ENCODE measurements at places on chromosomes 6 and 20.

- no peak for DNase-seq
Observed at GRCh38 chr6:109610590-109610989, 80.4 kb downstream of the AK9 start.

DNA sequence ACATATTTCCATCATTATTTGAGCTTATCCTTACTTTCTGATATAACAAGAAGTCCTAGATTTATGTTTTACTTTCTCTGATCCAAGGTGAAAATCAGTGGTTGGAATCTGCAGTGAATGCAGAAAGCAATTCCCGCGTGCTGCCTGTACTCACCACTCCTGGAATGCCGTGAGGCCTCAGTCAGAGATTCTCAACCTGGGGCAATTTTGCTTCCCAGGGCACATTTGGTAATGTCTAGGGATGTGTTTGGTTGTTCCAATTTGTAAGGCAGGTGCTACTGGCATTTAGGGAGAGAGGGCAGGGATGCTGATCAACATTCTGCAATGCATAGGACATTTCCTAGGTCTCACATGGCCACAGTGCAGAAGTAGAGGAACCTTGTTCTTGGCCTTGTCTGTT is 23.9 kb downstream of the CST4 start:
- DNase-seq = no peak

DNA sequence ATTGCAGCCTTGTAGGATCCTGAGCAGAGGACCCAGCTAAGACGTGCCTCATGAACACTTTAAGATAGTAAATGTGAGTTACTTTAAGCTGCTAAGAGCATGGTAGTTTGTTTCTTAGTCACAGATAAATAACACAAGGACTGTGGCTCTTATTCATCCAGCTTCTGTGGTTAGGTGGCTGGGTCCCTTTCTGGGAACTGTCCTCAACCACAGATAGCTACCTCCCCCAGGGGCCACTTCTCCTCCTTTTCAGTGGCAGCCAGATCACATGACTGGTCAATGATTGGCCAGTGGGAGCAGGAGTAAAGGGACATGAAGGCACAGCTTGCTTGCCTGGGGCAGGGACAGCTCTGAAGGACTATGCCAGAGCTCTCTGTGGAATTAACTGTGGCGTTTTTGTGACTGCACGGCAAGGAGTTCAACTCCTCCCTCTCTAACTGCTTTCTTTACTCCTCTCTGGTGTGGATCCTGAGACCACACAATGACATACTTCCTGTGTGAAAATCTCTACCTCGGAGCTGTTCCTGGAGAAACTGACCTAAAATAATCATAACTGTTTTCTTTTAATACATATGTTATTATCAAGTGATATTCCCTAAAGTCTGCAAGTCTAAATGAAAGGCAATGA is 76.5 kb downstream of the NRN1 start:
- DNase-seq = no peak

DNA sequence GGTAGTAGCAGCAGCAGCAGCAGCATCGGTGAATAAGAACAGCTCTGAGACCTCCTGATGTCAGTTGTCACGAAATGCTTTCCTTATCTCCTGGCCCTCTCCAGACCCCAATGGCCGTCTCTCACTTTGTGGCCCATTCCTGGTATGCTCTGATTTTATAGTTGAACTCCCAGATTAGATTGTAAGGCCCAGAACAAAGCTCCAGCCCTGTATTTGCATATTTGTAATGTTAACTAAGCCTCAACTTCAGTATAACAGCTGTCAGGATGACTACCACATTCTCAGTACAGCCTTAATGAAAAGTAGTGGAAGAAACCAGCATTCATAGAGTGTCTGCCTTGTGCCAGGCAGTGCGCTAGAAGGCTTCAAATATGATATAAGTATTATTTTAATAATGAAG is 180.9 kb downstream of the SASH1 start:
- DNase-seq = no peak

DNA sequence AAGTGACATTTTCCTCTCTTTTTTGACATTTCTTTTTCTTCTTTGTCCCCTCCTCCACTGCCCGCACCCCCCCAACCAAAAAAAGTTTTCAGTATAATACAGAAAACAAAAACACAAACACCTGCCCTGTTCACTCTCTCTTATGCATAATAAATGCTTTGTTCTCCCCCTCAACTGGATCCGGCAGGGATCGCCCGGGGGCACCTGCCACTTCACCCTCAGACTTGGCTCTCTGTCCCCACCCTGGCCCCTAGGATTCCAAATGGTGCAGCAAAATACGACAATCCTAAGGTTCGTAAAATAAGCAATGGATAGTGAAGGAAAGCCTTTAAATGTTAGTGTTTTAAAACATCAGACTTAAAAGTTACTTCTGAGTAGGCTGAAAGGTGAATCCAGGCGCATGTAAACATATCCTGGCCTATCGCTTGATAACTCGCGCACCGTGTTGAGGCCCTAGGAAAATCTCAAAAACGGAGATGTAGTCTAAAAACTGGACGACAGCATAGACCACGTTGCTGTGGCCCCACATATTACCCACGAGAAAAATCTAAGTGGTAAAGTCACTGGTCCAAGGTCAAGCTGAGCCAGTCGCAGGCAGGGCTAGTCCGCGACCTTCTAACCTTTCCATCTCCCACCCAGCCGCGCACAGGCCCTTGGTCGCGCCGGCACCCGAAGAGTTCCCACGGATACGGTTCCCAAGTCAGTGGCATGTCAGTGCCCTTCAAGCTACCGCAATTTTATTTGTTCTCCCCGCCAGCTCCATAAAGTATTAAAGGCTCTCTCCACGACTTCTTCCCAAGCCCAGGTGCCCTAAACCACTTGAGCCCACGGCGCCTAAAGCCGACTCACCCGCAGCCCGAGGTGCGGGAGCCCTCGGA is 130.8 kb downstream of the OGFRL1 start:
- no peak for DNase-seq

- DNase-seq = no peak
Observed at GRCh38 chr20:51609251-51609650, 66.7 kb upstream of the NFATC2 start.

DNA sequence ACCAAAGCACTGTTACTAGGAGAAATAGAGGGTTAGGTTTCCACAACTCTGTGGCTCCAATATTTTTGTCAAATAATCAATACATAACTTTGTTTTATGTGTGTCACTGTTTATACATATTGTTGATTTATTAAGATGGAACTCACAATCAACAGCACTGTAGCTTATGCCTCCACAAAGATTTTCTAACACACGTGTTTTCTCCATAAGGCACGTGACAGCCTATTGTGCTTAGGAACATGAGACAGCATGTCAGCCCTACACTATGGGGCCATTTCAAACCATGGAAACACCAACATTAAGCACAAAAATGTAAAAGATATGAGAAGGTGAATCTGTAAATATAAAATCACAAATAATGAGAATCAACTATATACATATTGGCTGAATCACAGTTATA is 127.0 kb downstream of the PAK5 start:
- DNase-seq = no peak

- no peak for DNase-seq
Observed at GRCh38 chr20:10079964-10080363, 45.2 kb downstream of the ANKEF1 start.

GRCh38 chr6:31821301-31822035 is 6.1 kb upstream of the HSPA1B start:
- peak; percentile 85 for DNase-seq

DNA sequence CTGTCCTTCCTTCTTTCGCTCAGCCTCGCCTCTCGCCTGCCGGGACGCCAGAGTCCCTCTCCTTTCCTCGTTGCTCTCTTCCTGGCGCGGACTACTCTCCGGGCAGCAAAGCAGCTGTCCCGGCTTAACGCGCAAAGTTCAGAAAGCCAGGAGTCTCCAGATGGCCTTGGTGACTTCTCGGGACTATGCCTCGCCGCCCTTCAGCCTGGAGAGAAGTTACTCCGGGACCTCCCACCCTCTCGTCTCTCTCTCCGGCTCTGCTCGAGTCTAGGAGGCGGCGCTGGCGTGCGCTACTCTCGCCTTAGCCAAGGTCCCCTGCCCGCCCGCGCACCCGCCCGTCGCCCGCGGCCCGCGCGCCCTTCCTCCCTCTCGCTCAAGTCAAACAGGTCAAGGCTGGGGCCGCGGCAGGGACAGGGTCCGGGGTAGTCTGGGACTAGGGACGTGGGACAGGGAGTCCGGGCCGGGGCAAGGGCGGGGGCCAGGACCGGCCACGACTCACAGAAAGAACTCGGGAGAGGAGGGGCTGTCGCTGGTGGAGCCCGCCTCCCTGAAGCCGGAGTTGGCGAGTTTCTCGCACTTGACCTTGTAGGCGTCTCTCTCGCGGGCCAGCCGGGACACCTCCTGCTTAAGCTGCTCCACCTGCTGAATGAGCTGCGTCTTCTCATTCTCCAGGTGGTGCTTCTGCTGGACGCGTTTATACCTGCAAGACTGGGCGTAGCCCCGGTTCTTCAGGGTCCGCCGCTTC is 1.5 kb downstream of the MAFB start:
- peak; percentile 13 for DNase-seq

GRCh38 chr20:51715163-51715855 is 52.9 kb downstream of the ATP9A start:
- DNase-seq = no peak

- DNase-seq = no peak
Observed at GRCh38 chr20:3616250-3616649, 46.9 kb downstream of the GFRA4 start.

- DNase-seq = no peak
Observed at GRCh38 chr6:158920311-158920905, 79.6 kb downstream of the RSPH3 start.

- no peak for DNase-seq
Observed at GRCh38 chr20:48880331-48880730, 41.2 kb upstream of the ARFGEF2 start.

DNA sequence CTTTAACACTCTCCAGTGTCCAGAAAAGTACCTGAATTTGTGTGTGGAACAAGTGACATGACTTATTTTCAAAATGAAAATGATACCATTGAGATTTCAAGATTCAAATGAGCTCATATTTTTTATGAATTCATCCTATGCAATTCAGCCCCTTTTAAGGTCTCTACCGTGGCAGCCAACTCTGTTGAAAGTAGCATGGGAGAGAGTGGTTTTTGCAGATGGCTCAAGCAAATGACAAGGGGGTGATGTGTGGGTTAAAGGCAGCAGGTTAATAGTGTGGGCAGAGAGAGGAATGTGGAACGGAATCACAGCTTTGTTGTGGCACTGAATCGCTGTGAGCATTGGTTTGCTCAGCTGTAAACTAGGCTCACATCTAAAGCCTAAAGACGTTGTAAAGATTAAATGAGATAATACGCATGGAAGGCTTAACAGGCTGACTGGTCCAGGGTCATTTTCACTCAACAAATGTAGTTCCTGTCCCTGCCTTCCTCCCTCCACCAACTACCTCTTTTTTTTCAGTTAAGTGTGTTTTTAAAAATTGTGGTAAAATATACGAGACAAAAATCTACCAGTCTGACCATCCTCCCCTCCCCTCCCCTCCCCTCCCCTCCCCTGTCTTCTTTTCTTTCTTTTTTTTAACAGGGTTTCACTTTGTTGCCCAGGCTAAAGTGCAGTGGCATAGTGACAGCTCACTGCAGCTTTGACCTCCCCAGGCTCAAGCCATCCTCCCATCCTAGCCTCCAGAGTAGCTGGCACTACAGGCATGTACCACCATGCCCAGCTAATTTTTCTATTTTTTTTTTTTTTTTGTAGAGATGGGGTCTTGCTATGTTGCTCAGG is 114.7 kb upstream of the ZNF217 start:
- peak; percentile 65 for DNase-seq

DNA sequence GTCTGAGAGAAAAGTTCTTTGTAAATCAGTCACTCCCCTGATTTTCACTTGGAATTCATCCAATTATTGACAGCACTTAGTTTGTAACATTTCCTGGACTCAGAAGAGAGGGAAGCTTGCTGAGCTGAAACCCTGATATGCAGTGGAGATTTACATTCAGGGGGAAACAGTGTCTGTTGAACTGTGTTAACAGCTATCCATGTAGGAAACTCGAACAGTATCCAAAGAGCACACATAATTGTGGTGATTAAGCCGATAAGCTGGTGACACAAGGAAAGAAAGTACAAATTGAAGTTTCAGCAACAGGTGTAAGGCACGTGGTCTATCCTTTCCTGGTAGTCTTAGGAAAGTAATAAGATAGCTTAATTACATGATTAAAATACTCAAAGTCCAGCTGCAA is 78.1 kb upstream of the FLRT3 start:
- DNase-seq = no peak

DNA sequence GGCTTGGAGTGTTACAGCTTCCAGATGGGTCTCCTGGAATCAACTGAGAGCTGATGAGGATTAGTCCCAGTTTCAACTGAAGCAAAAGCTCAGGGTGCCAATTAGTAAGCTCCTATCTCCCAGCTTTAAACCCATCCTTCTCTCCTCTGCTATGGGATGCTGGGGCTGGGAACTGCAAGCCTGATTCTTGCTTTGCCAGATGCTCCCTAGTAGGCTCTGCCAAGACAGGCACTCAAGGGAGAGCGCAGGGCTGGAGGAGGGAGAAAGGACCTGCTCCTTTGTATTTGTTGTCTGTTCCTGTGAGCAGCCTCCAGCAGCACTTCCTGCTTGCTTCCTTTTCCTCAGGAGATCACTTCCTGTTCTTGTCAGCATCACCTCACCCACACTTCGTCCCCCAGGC is 309.7 kb downstream of the KIF16B start:
- DNase-seq = no peak

DNA sequence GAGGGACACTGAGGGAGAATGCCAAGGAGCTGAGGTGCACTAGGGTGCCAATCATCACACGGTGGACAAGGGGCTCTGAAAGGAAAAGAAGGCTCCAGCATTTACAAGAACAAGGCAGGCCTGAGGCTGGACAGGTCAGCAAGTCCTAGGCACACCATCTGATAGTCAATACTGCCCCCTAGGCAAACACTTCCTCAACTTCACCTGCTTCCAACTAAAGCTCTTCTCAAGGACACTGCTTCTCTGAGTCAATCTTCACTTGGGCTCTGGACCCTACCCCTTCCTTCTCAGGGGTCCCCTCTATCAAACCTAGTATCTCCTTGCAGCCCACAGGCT is 37.7 kb upstream of the SLC4A11 start:
- DNase-seq = no peak

- no peak for DNase-seq
Observed at GRCh38 chr20:59571151-59571550, 33.2 kb upstream of the PHACTR3 start.

DNA sequence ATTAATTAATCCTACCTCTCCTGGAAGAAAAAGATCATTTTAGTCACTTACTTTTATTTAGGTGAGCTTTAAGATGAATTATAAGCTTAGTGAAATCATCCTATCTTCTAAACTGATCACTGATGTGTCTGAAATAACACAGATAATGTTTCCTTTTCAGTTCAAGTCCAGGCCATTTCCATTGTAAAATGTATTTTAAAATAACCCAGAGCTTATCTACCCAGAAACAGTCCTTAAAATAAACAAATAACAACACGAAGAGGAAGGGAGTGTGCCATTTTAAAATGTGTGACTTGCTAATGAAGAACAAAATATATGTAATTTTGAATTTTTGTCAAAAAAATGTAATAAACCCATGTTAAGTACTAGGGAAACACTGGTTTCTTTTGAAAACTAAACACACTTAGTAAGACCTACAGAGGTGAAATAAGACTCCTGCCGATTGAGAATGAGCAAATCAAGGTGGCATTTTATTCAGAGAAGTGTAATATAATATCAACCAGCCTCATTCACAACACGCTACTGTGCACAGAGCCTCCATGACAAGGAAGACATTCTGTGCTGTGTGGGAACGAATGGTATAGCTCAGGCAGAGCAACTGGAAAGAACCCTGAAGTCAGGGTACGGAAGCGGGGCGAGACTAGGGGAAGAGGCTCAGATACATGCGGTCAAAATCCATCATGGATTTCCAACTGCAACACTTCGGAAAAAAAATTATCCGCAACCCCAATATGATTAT is 7.7 kb downstream of the LRP11 start:
- no peak for DNase-seq

All from stimulated activated CD4-positive, alpha-beta T cell treated with anti-CD3 and anti-CD28 coated beads, Interleukin-15, amount 100 ng/mL, for 24 hours (primary cell).